Activated T-cell treated with anti-CD3 and anti-CD28 coated beads, Interleukin-2, amount 50 U/mL, for 48 hours (primary cell): ENCODE measurements at places on chromosomes 12 and 14.
A peak's percentile ranks its signal among the peaks of the same experiment; 100 is the strongest.

DNA sequence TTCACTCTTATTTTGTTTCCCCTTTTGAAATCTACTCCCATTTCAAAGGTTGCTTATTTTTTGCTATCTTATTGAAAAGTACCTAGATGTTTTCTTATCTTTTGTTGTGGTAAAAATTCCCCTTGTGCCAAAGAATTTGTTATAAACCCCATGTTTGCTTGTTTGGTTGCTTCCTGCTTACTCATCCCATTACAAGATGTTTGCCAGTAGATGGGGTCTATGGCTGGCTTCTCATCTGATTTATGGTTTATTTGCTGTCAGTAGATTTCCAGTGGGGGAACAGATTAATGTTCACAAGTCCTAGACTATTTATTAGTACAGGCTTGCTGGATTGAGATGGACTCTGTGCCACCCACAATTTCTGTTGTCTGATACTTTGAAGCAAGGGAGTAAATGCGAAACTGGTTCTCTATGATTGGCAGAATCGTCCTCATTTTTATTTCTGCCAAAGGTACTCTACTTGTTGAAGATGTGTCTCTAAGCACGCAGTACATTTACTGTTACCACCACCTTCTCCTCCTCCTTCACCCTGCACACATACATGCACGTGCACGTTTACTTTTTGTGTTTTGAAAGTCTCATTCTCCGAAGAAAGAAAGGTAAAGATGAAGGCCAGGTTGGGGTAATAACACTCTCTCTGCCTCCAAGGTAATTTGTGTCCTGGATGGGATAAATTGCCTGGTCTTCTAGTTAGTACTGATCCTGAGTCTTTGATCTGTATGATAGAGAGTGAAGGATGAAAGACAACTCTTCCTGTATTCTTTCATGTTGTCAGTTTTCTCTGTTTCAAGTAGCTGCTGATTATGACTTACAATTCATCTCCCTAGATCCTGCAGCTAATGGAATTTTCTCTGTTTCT lies 117.2 kb upstream of the ATP2B1 start:
- no peak for DNase-seq

DNA sequence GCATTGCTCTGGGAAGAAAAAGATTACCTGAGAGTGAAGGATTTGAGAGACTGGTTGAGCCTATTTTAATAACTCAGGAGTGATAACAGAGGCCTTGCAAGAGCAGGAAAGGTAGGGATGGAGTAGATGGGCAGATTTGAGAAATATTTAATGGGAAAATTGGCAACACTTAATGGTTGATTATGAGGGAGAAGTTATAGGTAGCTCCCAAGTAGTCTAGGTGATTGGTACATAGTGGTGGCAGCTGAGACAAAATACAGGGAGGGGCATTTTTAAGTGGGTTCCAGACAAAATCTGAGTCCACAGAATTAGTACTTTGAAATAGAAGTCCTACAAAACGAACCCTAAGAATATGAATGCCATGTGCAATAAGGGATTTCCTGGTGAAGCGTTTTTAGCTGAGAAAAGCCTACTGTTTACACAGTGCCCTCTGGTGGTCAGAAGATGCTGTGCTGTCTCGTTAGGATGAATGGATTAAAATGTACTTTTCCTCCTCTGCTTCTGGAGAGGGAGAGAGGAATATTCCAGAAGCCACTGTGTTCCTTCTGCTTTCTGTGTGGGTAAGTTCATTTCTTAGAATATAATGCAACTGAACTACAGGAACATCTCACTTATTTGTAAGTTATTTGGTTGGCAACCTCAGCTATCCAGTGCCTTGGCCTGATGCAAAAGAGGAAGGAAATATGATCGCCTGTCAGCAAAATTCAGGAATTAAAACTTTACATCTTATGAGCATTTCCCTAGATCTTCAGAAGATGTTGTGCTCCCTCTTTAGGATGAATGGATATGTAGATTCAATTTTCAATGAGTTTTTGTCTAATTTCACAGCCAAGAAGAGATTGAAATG lies 6.5 kb downstream of the ZBTB1 start:
- peak; percentile 58 for DNase-seq

- peak; percentile 73 for DNase-seq
These were observed at the start of gene CLIP1 for GRCh38 chr12:122421821-122422729. Gene CLIP1, minus strand, starts transcription at chr12:122422669. Its CDS starts 42,217 bp downstream, at chr12:122380452.

DNA sequence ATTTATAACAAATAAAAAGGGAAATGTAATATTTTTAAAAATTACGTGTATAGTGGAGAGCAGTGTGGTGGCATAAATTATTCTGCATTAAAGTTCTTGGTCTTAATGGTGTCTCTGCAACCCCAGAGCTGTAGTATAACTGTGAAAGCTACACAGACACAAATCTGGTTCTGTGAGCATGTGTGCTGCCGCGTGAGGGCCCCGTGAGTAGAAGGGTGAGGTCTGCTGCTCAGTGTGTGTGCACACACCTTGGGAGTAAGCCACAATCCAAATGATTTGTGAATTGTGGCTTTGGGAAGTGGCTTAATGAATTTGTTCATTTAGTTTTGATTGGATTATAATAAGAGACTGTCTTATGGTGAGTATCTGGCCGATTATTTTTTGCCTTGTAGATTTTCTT lies 16.8 kb downstream of the PELI2 start:
- DNase-seq: no peak

GRCh38 chr12:106984588-106985137 lies 2.3 kb downstream of the MTERF2 start:
- DNase-seq: no peak

DNA sequence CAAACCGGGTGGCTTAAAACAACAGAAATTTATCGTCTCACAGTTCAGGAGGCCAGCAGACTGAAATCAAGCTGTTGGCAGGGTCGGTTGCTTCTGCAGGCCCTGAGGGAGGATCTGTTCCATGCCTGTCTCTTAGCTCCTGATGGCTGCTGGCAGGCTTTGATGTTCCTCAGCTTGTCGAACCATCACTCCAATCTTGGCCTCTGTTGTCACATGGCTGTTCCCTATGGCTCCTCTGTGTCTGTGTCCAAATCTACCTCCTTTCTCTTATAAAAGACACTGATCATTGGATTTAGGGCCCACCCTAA lies 14.0 kb downstream of the NFATC4 start:
- DNase-seq: no peak

DNA sequence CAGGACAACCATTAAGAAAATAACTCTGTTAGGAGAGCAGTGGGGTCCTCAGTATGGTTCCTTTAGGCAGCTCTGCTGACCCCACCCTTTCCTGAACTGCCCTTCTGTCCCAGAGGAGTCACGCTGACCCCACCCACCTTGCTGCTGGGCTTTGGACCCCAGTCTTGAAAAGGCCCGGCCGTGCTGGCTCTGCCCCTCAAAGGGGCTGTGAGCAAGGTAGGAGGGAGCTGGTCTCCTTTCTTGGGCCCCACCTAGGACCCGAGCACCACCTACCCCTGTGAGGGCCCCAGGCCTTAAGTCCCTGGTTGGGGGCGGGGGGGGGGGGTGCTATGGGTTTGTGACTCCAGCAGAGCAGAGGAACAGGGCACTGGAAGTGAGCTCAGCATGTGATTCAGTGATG lies 171.1 kb downstream of the MON2 start:
- no peak for DNase-seq

- no peak for DNase-seq
These were observed 371.9 kb downstream of the ATP23 start for GRCh38 chr12:58313091-58313855.

DNA sequence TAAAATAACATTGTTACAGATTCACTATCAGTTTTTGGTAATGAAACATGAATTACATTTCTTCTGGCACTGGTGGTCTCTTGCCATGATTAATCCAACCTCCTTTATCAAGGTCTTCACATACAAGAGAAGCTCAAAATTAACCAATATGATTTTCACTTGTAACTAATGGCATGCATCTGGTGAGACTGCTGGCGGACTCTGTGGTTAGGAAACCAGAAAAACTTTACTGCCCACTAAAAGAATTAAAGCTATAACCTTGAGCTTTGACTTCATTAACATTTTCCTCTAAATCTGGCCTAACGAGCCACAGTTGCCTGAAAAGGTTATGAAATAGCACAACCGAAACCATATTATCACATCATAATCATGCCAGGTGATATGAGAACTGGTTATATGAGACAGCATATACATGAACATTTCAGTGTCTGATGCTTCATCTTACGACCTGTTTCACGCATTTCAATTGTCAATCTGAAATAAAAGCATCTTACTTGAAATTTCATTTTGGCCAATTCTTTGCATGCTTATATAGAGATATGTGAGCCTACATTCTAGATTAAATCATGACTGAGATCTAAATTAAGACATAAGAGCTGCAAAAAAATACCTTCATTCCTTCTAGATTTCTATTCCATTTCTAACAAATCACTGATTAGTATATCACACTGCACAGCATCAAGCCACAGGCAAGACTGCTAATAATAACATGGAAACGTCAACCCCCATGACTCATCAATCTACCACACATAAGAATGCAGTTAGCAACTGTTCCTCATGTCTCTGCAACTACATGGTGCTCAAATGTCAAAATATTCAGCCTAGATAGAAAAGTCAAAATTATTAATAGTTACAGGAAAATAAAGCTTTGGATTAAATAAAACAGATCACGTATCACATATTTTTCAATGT lies 89.3 kb downstream of the OSBPL8 start:
- DNase-seq: no peak

- DNase-seq: no peak
These were observed 72.1 kb upstream of the LMNTD1 start for GRCh38 chr12:25625146-25625545.

- no peak for DNase-seq
These were observed 29.8 kb upstream of the DLGAP5 start for GRCh38 chr14:55221186-55221585.

DNA sequence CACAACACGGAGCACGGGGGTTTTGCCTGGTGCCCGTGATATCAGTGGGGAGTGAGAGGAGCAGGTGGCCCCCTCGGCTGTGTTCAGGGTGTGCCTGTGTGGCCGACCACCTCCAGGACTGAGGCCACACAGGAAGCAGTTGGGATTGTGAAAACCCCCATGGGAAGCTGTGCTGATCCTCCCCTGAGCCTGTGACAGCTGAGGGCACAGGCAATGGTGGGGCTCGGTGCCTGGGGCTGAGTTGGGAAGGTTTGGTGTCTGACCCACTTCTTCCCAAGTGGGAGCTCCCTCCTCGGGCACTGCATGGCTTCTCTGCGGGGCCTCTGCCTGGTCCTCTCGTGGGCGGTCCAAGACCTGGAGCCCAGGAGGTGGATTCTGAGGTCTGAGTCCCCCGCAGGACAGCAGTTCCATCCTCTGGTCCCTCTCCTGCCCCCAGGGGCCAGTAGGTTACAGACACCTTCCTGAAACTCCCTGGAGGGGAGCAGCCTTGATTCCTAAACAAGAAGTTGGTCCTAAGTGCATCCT lies 17.9 kb downstream of the PACS2 start:
- DNase-seq: no peak

DNA sequence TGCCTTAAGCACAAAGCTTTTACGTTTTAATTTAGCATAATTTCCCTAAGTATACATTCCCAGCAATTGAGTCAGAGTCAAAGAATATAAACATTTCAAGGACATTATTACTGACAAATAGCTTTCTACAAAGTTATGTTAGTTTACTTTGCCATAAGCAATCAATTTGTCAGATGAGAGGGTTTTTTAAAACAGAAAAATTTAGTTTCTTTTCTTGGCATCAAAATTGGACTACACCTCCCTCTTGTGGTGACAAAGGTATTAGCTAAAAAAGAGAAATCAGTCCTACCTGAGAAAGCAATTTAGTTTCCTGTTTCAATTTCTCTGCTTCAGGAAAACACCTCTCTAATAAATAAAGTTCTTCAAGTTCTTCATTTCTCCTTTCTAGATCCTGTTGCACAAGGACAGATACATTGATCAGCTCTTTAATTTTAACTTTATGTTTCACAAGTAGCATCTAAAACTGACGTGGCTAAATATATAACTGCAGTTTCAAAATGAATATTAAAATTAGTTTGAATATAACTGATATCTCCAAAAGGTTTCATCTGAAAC lies 39.9 kb downstream of the DNAI7 start:
- DNase-seq: no peak

- DNase-seq: no peak
These were observed 77.3 kb downstream of the HELB start for GRCh38 chr12:66379616-66380015.

GRCh38 chr14:36524874-36525745 lies 5.1 kb upstream of the NKX2-1 start:
- no peak for DNase-seq

- DNase-seq: no peak
These were observed 24.3 kb upstream of the TMEM106C start for GRCh38 chr12:47939009-47939601.

GRCh38 chr12:1502379-1502720 lies 92.0 kb downstream of the FBXL14 start:
- no peak for DNase-seq

- no peak for DNase-seq
These were observed 163.5 kb upstream of the NEDD1 start for GRCh38 chr12:96743606-96744005.

DNA sequence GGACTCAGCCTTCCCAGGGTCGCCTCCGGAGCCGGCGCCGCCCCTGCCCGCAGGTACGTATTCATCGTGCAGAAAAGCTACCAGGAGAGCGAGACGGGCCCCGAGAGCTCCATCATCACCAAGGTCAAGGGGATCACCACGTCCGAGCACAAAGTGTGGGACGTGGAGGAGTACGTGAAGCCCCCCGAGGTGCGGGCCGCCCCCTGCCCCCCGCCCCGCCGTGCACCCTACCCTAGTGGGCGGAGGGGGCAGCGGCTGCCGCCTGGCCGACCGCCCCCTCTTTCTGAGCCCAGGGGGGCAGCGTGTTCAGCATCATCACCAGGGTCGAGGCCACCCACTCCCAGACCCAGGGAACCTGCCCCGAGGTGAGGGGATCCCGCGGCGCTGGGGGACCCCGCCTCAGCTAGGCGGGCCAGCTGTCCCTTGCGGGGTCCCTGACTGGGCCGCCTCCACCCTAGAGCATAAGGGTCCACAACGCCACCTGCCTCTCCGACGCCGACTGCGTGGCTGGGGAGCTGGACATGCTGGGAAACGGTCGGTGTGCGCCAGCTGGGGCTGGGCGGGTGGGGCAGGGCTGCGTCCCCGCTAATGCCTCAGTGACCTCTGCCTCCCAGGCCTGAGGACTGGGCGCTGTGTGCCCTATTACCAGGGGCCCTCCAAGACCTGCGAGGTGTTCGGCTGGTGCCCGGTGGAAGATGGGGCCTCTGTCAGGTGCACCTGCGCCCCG lies 973 bp downstream of the P2RX2 start:
- DNase-seq: no peak

- DNase-seq: no peak
These were observed 20.1 kb upstream of the KRT86 start for GRCh38 chr12:52254180-52254964.
